ENCODE measurements at places on chromosomes 1 and 21. TPM values are rescaled to one million over a fixed set of nuclear protein-coding genes. Genes with fewer than 3 reads are reported as not detected.

Gene MROH9
- total RNA-seq = not detected

Gene CDK18
- total RNA-seq = 2.5 TPM

Gene RPE65
- total RNA-seq = not detected

Gene CENPS
- total RNA-seq = 22.7 TPM

Gene KIRREL1
- not detected for total RNA-seq

Gene HPDL
- 12.7 TPM for total RNA-seq

Gene SOD1
- total RNA-seq = 286 TPM

Gene CFHR5
- total RNA-seq = not detected

Gene RNF223
- total RNA-seq = not detected

Gene LAMC1
- total RNA-seq = 0.19 TPM

Gene SH2D2A
- total RNA-seq = 294 TPM

Gene OR10Z1
- not detected for total RNA-seq

Gene LCE2B
- not detected for total RNA-seq

Gene C8B
- not detected for total RNA-seq

Gene USH2A
- not detected for total RNA-seq

Gene CELA2B
- not detected for total RNA-seq

Gene SYCP1
- total RNA-seq = not detected

Gene NCF2
- 6.6 TPM for total RNA-seq

Gene SPRR2D
- total RNA-seq = not detected

Gene LY9
- total RNA-seq = 4.8 TPM

Gene KIF21B
- 58.7 TPM for total RNA-seq

Gene PUSL1
- total RNA-seq = 23.1 TPM

Gene AMY2A
- not detected for total RNA-seq

Gene GIPC2
- 0.17 TPM for total RNA-seq

Gene KRTAP19-2
- total RNA-seq = not detected

Gene ABCA4
- total RNA-seq = not detected

Gene PRKAA2
- not detected for total RNA-seq

Gene RHBDL2
- not detected for total RNA-seq

Gene RNF186
- not detected for total RNA-seq

Gene AK5
- 1.6 TPM for total RNA-seq

Gene NES
- 0.07 TPM for total RNA-seq

Gene RALGPS2
- total RNA-seq = 3.8 TPM

Gene S100A2
- 3.5 TPM for total RNA-seq

Gene SHISAL2A
- 9.9 TPM for total RNA-seq

Gene RIMKLA
- 3.2 TPM for total RNA-seq

Gene AMY1A
- total RNA-seq = not detected

Gene OLFM3
- total RNA-seq = not detected

Gene GBP1
- total RNA-seq = 66.9 TPM

Gene INSRR
- 0.05 TPM for total RNA-seq

Gene CXADR
- 0.29 TPM for total RNA-seq

Gene LCE3D
- total RNA-seq = not detected

Gene RASSF5
- 203 TPM for total RNA-seq

Gene CDCA8
- total RNA-seq = 55.0 TPM

Gene NFASC
- total RNA-seq = 0.24 TPM

Gene FAM20B
- total RNA-seq = 38.1 TPM

Gene IVL
- total RNA-seq = not detected

Measured in activated CD4-positive, alpha-beta memory T cell treated with anti-CD3 and anti-CD28 coated beads for 36 hours (primary cell).